NCI-H1105 (cell line): ENCODE measurements at places on chromosomes 12 and 14.

- DNase-seq: peak; percentile 54
Observed at GRCh38 chr12:41514021-41514777, 326.1 kb downstream of the PDZRN4 start.

- no peak for DNase-seq
Observed at GRCh38 chr12:31370531-31371255, 44.7 kb upstream of the SINHCAF start.

- DNase-seq: no peak
Observed at GRCh38 chr14:54481695-54482094, 7.1 kb downstream of the GMFB start.

- no peak for DNase-seq
Observed at GRCh38 chr12:120628919-120629318, 11.5 kb upstream of the CABP1 start.

DNA sequence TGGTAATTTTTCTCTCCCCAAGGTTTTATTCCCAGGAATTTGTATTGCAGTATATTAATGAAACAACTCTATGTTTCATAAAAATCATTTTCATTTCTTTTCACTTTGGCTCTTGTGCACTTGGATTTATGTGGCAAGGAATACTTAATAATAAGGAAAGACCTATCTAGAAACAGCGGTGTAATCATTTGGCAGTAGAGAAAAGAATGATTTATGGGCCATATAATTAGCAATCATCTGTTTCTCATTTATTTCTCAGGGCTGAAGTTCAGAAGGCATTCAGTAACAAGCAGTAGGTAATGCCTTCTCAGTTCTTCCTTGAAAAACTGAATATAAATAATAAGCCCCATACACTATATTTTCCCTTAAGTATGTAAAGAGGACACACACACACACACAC lies 172.6 kb downstream of the ANO4 start:
- DNase-seq: no peak
